ENCODE measurements at places on chromosomes 7 and 10.

GRCh38 chr7:75614401-75614800, 122.3 kb downstream of the SPDYE5 start:
- DNase-seq = no peak

DNA sequence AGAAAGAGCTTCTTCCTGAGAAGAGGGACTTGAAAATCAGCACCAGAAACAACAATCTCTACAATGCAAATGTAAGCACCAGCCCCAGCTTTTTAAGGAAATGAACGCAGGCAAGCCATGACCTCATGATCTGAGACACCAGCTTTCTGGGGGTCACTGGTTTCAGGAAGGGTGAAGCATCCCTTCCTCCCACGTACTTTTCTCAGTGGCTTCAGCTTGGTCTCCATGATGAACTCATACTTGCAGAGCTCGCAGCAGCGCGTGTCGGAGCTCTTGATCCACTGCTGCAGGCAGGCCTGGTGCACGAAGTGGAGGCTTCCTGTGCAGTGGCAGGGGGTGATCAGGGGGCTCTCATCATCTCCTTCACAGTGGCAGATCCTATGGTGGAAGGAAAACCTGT, 87.0 kb downstream of the ALOX5 start:
- DNase-seq = no peak

- DNase-seq = no peak
Observed at GRCh38 chr10:68562661-68563570, 2.8 kb downstream of the TET1 start.

DNA sequence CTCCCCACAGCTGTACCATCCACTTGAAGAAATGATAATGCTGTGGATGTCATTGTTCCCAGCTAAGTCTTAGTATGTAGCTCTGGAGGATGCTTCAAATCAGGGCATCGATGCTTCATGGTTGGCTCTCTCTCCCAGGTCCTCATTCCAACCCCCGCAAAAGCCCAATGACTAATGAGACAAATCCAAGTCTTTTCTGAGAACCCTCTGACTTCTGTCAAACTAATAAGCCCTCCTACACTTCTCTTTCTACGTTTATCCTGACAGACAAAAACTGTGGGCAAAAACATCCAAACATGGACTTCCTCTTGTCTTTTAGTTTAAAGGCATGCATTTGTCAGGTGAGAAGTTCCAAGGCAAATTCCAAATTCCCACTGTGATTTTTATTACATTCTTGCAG, 260.4 kb upstream of the TAC1 start:
- no peak for DNase-seq

GRCh38 chr10:32943395-32943794, 14.6 kb downstream of the ITGB1 start:
- DNase-seq = no peak

- no peak for DNase-seq
Observed at GRCh38 chr7:51019891-51020870, 237.5 kb upstream of the GRB10 start.

DNA sequence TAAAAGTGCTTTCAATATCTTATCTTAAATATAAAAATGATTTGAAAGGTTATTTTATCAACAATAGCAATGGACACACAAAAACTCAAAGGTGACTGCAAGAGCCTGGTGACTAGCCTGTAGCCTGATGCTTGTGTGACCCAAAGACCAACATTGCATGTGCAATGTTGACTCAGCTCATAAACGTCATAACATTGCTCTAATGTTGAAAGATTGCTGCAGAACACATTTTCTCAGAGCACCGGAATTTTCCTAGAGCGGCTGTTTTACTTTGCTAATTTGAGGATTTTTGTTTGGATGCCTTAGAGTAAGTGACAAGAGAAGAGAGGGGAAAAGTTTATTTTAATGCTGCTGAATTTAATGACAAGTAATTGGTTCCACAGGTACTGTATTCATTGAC, 107.1 kb downstream of the RAB18 start:
- no peak for DNase-seq

DNA sequence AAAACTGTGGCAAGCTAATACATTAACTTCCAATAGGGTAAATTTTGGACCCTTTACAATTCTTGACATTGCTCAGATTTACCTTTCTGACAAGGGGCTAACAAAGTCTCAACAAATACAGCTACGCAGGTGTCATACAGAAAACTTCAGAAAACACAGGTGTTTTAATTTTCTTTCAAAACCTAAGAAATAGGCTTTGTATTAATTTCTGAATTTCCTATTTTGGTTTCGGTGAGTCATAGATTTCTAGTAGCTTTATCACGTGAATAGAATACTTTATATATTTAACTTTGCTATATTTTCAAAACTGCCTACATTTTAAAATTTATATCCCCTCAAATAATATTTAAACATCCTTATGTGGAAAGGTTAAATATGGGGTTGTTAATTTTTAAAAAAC, 215.3 kb downstream of the DGKB start:
- DNase-seq = no peak

GRCh38 chr7:32957326-32958045, at the start of gene FKBP9:
FKBP9 (plus strand) TSS chr7:32957440; CDS start chr7:32957574, 134 bp downstream.
- peak; percentile 90 for DNase-seq

DNA sequence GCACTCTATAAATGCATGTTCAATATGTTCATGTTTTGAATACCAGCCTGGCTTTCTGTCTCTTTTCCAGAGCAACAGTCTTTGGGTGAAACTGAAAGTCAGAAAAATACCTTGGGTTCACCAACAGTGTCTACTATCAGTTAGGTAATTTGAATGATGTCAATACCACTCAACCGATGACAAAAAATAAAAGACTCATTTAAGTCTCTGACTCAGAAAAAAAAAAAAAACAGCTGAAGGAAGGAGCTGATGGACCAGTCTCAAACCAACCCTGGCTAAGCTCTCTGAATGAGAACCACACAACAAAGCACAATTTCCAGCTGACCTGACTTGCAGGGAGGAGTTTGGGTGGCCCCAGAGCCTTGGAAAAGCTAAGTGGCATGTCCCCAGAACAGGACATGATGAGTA, 42.5 kb downstream of the ABLIM1 start:
- DNase-seq = no peak

- no peak for DNase-seq
Observed at GRCh38 chr10:21744223-21744622, 210.2 kb downstream of the MLLT10 start.

DNA sequence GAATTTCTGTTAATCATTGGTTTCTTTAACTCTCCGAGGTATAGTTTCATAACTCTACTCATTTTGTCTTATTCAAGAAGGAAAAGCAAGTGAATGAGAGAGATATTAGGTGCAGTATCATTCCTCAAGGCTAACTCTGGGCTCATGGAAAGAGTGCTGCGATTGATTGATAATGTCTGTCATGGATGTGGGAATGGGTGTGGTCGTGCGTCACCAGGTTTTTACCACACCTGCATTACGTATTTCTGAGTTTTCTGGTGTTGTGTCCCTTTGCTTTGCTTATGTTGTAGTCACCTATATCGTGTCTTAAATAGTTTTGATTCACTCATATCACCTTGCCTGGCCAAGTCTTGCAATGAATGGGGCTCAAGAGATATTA, 44.9 kb upstream of the ZNF438 start:
- no peak for DNase-seq

DNA sequence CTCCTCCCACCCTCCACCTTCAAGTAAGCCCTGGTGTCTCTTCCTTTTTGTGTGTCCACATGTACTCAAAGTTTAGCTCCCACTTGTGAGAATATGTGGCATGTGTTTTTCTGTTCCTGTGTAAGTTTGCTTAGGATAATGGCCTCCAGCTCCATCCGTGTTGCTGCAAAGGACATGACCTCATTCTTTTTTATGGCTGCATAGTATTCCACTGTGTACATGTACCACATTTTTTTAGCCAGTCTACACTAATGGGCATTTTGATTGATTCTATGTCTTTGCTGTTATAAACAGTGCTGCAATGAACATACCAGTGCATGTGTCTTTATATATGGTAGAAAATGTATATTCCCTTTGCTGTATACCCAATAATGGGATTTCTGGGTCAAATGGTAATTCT, 710.9 kb downstream of the CCSER2 start:
- no peak for DNase-seq

DNA sequence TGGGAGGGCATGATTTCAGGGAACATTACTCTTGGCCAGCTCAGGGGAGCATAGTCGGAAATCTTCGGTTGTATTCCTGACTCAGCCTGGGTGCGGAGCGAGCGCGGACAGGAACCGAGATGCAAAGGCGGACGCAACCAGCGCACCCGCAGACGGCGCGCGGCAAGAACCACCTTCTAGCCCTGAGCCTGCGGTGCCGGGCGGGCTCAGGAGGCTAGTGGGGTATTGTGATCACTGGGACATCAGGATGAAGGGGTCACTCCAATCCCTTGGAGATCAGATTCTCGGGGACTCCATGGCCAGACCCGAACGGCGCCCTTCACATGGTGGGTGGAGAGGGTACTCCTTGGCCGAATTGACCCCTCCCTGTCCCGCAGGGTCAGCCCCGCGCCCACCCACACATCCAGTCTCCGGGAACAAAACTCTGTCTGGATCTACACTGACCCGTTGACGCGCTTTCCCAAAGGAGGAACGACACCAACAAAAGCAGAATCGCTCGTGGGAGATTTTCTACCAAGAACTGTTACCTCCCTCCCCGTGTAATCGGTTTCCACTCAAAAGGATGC, 730.5 kb downstream of the ZWINT start:
- no peak for DNase-seq

- DNase-seq = no peak
Observed at GRCh38 chr7:111290419-111290818, 199.5 kb downstream of the LRRN3 start.

GRCh38 chr10:83880252-83880791, 259.0 kb upstream of the GHITM start:
- DNase-seq = no peak

GRCh38 chr10:26448292-26448691, 10.2 kb downstream of the APBB1IP start:
- no peak for DNase-seq

DNA sequence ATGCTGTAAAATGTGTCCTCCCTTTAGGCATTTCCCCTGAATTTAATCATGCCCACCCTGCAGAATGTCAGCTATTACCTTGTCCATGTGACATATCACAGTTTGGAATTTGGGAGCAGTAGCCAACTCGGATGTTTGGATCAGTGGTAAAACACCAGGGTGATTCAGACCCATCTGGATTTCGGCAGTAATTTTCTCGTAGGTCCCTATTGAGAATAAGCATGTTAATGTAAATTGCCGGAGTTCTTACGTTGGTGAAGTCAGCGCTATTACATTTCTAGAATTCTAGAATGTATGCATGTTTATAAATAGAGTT, 44.1 kb downstream of the HGF start:
- no peak for DNase-seq

- DNase-seq = no peak
Observed at GRCh38 chr7:16564023-16564380, 37.4 kb downstream of the LRRC72 start.

GRCh38 chr10:129800796-129801340, 163.2 kb downstream of the EBF3 start:
- DNase-seq = no peak

- DNase-seq = peak; percentile 95
Observed at GRCh38 chr7:122886357-122887081, at the start of gene CADPS2. CADPS2 (minus strand) TSS chr7:122886460; CDS start chr7:122886337, 123 bp downstream.

DNA sequence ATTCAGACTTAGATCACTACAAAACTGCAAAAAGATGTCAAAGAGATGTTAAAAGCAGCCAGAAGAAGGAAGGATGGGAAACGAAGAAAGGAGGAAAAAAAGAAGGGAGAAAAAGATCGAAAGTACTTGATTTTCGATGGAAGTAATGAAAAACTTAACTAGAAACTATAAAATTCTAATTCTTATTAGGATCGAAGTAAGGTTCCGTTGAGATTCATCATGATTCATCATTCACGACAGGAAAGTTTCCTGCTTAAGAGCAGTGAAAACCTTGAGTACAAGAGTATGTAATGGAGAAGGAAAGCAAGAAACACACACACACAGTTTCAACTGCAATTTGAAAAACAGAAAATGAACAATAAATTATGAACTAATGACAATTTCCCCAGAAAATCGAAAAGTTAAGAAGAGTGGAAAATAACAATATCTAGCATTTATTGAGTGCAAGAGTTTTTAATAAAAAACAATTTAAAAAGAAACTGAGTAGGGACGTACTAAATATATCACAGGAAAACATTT, 1.1 kb upstream of the ING3 start:
- no peak for DNase-seq

GRCh38 chr10:124464028-124464965, 2.7 kb downstream of the LHPP start:
- DNase-seq = no peak

DNA sequence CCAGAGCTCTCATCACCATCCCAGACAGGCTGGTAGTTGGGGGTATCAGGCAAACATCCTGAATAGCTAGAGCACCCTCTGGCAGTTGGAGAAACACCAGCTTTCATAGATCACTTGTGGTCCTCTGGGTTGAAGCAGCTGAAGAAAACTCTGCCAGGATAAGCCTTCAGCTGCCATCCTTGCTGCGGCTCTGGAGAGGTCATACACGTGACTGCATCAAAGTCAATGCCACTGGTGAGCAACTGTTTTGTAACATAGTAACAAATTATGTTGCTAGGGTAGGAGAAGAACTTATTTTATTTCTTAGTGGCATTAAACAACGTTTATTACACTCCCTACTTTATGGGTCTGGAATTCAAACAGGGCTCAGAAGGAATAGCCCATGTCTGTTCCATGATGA, 19.2 kb upstream of the PANK1 start:
- DNase-seq = no peak

GRCh38 chr10:122357685-122358084, 16.8 kb upstream of the PLEKHA1 start:
- DNase-seq = no peak

- no peak for DNase-seq
Observed at GRCh38 chr7:105336009-105336408, 52.7 kb downstream of the SRPK2 start.

DNA sequence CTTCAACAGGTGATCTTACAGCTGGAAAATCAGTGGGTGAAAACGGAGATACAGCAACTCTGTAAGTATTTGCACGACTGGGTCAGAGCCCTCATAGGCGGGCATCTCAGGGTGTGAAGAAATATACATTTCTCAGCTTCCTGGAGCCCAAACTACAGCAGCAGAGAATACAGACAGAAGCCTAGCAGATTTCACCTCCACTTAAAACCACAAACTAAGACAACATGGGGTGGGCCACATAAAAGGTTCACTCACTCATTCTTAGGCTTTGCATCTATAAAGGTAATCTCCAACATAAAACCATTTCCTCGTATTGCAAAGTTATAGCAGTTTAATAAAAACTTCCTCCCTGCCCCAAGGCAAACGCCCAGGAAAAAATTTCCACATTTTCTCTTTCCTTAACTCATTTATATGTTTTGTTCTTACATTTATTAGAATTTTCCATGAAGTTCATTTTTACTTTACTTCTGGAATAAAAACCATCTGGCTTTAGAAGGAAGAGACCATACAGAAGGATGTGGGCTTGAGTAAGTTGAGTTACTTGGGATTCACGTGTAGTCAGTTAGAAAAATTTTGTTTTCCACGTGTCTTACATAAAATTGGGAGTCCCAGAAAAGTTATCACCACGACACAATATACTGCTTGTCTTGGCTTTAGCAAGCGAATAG, 327.1 kb downstream of the FRMD4A start:
- no peak for DNase-seq

- DNase-seq = no peak
Observed at GRCh38 chr10:31419394-31420063, 100.5 kb downstream of the ZEB1 start.

GRCh38 chr7:4791738-4792536, 16.5 kb downstream of the AP5Z1 start:
- peak; percentile 66 for DNase-seq
